ENCODE measurements at places on chromosomes 11 and 22.

- peak; percentile 25 for DNase-seq
Observed at GRCh38 chr22:35728639-35729308, 11.1 kb downstream of the APOL5 start.

DNA sequence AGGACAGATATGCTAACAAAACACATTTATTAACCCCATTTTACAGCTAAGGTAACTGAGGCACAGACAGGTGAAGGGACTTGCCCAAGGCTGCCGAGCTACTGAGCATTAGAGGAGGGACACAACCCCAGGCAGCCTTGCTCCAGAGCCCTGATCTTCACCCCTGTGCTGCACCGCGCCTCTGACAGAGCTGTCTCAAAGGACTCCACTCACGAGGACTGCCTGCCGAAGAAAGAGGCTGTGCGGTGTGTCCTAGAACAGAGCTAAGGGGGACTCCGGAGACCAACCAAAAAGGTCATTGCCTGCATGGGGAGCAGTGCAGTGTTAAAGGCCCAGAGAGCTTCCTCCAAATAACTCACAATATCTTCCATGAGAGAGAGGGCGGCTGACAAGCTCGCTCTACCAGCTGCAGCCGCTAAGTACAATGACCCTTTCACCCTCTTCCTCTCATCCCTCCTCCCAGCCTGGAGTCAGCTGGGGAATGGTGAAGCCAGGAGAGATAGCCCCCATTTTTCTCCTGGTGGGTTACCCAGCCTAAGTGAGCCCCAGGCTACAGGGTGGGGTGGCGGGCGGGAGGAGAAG, 119.2 kb downstream of the DSCAML1 start:
- DNase-seq = no peak

GRCh38 chr11:126331286-126331685, 24.2 kb upstream of the ST3GAL4 start:
- DNase-seq = no peak

DNA sequence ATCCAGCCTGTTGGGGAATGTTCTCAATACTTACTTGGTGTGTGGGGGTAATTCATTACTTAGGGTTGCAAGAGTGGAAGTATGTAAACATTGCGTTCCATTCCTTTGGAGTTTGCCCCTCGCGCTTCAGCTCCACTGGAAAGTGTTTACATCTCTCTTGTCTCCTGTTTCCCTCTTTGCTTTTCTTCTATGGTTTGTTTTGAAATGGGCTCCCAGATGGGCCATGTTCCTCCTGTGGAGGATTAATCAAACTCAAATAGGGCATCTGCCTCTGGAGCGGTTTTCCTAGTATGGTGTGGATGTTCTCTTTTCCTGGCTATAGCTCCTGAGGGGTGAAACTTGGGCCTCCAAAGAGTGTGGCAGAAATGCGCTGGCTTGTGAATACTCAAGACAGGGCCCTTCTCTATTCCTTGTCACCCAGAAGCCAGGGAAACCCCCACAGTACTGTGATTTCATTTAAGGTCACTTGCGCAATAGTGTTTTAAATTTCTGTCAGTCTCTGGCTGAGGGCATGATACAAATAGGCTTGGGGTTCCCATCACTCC, 51.9 kb downstream of the CD44 start:
- DNase-seq = no peak

DNA sequence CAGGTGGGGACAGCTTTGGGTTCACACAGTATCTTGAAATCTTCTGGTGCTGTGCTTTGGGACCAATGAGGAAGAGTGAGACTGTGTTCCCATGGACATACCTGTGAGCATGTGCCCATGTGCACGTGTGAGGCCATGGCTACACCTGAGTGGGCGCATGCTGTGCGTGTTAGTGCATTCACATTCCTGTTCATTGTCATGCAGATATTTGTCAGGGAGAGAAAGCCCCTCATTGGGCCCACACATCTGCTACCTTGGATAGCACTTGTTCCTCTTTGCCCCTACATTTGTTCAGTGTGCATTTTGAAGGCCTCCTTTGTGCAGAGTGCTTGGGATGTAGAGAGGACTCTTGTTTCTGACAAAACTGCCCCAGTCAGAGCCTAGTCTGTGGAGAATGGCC, 154.3 kb upstream of the E2F8 start:
- DNase-seq = no peak

- DNase-seq = no peak
Observed at GRCh38 chr11:113163291-113164030, 150.9 kb upstream of the TTC12 start.

- no peak for DNase-seq
Observed at GRCh38 chr22:22754961-22755777, 110.8 kb downstream of the GGTLC2 start.

GRCh38 chr11:131002145-131002544, 85.9 kb upstream of the SNX19 start:
- no peak for DNase-seq

GRCh38 chr11:8081591-8082250, 710 bp downstream of the TUB start:
- DNase-seq = no peak

GRCh38 chr11:12329169-12329568, 48.2 kb upstream of the PARVA start:
- no peak for DNase-seq

DNA sequence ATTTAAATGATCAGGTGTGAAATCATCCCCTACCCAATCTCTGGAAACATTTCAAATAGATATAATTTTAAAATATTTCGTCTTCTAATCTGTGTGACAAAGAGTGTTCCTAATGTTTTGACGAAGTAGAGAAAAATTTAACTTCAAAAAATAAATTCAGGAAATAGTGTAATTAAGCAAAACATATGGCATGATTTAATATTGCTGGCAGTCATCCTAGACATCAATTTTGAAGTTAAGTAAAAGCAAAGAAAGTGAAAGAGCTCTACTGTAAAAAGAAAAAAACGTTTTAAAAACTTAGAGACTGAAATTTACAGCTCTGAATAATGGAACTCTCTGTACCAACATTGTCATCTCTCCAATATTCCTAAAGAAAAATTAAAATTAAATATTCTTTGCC, 1062.3 kb downstream of the LRRC4C start:
- DNase-seq = no peak

DNA sequence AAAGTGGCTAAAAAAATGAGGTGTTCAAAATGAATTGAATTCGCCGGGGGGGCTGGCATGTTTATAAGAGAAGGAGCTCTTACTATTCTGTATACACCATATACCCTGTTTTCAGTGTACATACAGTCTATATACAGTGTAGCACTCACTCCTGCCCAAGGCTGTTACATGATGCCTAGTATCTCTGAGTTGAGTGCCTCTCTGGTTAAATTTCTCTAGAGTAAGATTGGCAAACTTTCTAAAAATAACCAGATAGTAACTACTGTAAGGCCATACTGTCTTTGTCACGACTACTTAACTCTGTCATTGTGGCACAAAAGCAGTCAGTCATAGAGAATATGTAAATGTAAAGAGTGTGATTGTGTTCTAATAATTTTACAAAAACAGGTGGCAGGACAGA, 58.1 kb downstream of the PHF21A start:
- no peak for DNase-seq

DNA sequence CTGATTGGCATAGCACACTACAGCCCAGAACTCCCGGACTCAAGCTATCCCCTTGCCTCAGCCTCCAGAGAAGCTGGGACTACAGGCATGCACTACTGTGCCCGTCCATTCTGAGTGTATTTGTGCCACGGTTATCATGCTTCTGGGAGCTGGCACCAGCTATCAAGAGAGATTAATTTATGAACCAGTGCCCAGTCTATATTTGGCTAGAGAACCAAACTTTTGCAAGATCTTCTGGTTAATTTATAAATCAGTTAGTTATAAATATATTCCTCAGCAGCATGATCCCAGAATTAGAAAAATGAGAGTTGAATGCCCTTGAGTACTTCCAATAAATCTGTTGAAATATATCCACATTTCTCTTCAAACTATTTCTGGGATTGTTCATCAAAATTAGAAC, 67.5 kb upstream of the OR5AN1 start:
- peak; percentile 50 for DNase-seq

DNA sequence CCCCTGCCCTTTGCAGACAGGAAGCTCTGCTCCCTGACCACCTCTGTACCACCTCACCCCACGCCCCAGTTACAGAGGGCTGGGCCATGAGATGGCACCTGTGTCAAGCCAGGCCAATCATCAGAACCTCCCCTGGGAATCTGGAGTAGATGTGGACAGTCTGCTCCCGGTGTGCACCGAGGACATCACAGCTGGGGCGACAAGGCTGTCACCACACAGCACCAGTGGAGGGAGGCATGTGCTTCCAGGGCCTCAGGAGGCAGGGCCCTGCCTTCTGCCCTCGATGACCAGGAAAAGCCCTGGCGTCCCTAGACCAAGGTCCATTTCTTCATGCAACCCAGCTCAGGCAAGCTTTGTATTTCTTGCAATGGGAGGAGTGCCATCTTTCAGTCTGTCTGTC, 309.5 kb downstream of the CTTN start:
- no peak for DNase-seq

DNA sequence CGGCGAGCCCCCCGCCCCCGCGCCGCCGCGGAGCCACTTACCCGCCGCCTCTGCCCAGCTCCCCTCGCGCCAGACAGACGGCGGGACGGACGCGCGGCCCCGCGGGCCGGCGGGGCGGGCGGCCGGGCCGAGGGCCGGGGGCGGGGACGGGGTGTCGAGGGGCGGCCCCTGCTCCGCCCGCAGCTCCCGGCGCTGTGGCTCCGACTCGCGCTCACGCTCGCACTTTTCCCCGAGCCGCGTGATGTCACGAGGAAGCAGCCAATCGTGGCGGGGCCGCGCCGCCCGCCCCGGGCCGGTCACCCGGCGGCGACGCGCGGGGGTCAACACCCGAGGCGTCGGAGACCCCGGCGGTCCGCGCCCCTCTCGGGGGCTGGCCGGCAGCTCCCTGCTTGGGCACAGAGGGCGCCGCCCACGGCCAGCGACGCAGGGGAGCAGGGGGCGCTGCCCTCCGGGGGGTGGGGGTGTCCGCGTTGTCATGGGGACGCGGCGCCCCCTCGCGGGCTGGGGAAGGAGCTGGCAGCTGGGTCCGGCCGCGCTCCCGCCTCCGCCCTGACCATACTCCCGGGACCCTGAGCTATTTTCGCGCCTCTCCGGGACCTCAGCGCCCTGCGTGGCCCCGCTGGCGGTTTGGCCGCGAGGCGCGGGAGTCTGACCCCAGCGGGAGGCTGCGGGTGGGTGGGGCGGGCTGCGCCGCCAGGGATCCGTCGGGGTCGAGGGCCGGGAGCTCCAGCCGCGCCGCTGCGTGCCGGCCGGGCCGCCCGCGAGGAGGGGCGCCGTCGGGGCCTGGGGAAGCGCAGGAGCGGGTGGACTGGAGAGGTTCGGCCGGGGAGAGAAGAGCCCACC, at the start of gene CHRM4:
CHRM4 (minus strand) TSS at position 199 of the 843 bp plus-strand sequence. CDS start 5,219 bp downstream, outside the sequence.
- peak; percentile 60 for DNase-seq

GRCh38 chr11:64570341-64570740, 20.7 kb upstream of the SLC22A12 start:
- DNase-seq = no peak

DNA sequence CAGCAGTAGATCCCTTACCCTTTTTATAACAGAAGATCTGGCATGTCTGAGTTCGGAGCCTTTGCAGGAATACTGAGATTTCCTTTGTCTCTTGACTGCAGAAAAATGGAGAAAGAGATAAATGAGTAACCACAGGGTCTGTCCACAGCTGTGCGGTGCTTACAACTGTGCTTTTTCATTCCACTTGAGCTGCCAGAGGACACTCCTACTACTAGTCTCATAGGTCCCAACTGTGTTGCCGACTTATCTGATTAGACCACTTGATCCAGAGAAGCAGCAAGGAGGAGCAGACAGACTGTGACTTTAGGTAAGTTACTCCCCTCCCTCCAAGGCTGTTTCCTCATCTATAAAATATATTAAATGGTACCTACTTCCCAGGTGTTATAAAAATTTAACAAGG, 17.5 kb downstream of the FAM227A start:
- no peak for DNase-seq

DNA sequence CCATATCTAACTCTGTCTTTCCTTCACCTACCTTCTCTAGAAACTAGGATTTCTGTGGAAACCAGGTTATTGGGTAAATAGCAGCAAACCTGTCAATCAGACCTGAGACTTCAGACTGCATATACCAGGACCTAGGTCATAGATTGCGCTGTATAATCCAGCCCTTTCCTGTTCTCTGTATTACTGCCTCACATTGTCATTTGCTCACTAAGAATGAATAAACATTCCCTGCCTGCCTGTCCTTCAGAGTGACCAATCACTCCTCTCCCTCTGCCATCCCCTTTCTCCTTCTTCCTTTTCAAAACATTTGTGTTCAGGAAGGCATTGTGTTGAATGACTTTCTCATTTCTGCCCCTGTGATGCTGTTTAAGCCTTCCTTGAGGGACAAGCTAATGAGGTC, 14.1 kb upstream of the FZD4 start:
- no peak for DNase-seq

GRCh38 chr11:17206463-17206862, 1.3 kb downstream of the PIK3C2A start:
- no peak for DNase-seq

GRCh38 chr22:26229910-26230309, 60.6 kb downstream of the SEZ6L start:
- DNase-seq = no peak

GRCh38 chr11:103659206-103659618, 377.2 kb upstream of the DDI1 start:
- DNase-seq = no peak

DNA sequence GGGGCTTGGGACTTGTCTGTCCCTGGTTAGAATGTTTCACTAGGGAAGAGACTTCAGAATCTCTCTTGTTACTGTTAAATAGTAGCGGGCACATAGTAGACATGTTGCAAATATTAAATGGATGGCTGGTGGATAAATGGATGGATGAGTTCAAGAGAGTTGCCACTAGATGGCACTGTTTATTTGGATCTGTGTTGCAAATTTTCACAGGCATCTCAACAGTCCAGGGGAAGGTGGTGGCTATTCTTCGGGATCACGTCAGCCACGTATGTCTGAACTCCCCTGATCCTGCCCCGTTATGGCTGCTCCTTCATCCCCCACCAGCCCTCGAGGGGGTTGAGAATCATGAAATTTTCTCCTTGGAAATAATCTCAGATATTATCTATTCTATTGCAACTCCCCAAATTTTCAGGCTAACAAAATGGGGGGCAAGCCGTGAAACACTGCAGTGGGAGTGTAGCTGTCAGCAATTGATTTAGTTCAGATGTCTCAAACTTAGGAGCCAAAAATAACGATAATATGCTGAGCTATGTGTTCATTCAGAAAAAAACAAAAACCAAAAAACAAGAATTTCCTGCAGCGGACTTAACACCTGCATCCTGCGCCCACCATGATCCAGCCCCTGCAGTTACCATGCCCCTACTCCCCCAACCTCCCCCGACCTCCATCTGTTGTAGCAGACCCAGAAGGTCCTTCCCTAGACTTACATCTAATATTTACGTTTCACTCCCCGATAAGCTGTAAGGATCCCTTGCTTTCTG, 29.1 kb upstream of the BIRC3 start:
- no peak for DNase-seq

GRCh38 chr11:123702139-123702538, 39.3 kb downstream of the ZNF202 start:
- no peak for DNase-seq

DNA sequence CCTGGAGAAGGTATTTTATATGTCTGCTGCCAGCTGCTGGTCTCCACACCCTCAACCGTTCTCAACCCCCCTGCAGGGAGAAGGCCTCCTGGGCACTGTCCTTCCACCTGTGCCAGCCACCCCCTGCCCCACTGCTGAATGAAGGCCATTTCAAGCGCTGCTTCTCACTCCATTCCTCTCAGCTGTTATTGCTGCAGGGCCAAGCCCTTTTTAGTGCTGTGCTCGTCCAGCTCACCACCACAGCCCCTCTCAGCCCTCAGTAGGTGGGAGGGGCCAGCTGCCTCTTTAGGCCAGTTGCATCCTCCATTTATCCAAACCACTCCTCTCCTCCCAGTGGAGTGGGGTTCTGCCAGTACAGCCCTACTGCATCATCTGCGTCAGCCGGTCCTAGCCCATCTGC, 1.8 kb upstream of the WBP2NL start:
- DNase-seq = no peak

All from pancreas (tissue), 10 donors.